B cell (primary cell): ENCODE measurements at places on chromosomes 7 and 10. TPM values are rescaled to one million over a fixed set of nuclear protein-coding genes. Genes with fewer than 3 reads are reported as not detected.

TMEM213 gene
- not detected in 2 replicates for total RNA-seq

FOXI2 gene
- not detected in 2 replicates for total RNA-seq

INSYN2A gene
- not detected in 2 replicates for total RNA-seq

ASIC3 gene
- total RNA-seq, result 2.9 and 4.8 TPM in 2 replicates

GJD4 gene
- total RNA-seq, result not detected in 2 replicates

- no peaks in the 10 kb centered on the region for H3K27me3 ChIP-seq
- no peak overlapping the region for H3K27ac ChIP-seq
- DNase-seq, result no peak
- H3K36me3 ChIP-seq, result no peaks in the 10 kb centered on the region
- H3K4me1 ChIP-seq, result no peaks in the 10 kb centered on the region
- no peak overlapping the region for H3K4me3 ChIP-seq
Observed at GRCh38 chr10:31623466-31623865, 304.4 kb downstream of the ZEB1 start.

XRCC2 gene
- total RNA-seq, result 1.2 and 1.5 TPM in 2 replicates

DNA sequence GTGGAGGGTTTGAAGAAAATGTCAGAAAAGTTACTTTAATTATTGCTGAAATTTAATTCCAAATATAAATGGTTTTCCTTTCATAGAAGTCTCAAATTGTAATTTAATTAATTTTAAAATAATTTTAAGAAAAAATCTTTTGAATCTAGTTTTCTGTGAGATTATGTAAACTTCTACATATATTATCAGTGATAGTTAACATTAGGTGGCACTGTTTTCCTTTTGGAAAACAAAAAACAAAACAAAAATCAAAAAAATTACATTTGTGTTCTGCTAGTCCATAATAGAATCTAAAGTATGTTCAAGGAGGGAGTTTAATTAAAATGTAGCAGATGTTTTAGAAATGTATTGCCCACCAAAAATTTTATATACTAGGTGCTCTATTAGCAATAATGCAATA lies 1456.7 kb downstream of the REEP3 start:
- no peak for DNase-seq
- H3K4me3 ChIP-seq, result no peak overlapping the region
- no peak overlapping the region for H3K27ac ChIP-seq
- H3K27me3 ChIP-seq, result no peaks in the 10 kb centered on the region

DNA sequence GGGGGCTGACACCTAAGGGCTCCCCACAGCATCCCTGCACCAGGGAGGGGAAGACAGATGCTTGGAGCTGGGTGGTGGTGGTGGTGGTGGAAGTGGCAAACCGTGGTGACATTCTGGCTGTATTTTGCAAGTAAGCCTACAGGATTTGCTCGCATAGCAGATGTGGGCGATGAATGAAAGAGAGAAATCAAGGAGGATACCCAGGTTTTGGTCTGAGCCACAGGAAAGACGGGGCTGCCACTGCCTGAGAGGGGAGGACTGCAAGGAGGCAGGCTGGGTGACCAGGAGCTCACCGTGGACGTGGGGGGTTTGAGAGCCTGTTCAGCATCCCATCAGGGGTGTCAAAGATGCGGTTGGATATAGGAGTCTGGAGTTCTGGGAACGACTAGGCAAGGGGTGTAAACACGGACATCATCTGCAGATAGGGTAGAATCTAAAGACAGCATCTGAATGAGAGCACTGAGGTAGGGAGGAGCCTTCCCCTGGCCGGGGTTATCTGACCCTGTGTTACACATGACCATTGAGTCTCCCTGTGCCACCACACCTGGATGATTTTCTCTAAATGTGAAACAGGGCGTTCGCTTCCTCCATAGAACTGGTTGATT lies 49.7 kb downstream of the TSPAN15 start:
- no peaks in the 10 kb centered on the region for H3K4me1 ChIP-seq
- no peak for DNase-seq
- H3K27me3 ChIP-seq, result no peaks in the 10 kb centered on the region
- no peak overlapping the region for H3K27ac ChIP-seq

- no peaks in the 10 kb centered on the region for H3K27me3 ChIP-seq
- H3K27ac ChIP-seq, result no peak overlapping the region
- no peak for DNase-seq
- H3K36me3 ChIP-seq, result no peaks in the 10 kb centered on the region
- H3K4me3 ChIP-seq, result no peak overlapping the region
- no peaks in the 10 kb centered on the region for H3K4me1 ChIP-seq
Observed at GRCh38 chr7:34750209-34750608, 92.2 kb downstream of the NPSR1 start.

DNA sequence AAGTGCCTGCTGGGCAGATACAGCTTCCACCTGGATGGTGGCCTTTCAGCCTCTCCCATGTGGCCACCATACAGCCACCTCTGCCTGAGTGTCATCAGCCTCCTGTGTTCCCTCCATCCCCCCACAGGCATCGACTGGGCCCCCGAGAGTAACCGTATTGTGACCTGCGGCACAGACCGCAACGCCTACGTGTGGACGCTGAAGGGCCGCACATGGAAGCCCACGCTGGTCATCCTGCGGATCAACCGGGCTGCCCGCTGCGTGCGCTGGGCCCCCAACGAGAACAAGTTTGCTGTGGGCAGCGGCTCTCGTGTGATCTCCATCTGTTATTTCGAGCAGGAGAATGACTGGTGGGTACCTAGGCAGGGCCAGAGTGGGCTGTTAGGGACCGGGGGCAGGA lies 13.4 kb downstream of the ARPC1B start:
- no peak overlapping the region for H3K27ac ChIP-seq
- H3K27me3 ChIP-seq, result no peaks in the 10 kb centered on the region
- DNase-seq, result no peak
- H3K4me1 ChIP-seq, result peaks cover 34% of the 10 kb centered on the region
- no peaks in the 10 kb centered on the region for H3K36me3 ChIP-seq
- H3K4me3 ChIP-seq, result no peak overlapping the region

- DNase-seq, result no peak
- H3K27me3 ChIP-seq, result no peaks in the 10 kb centered on the region
- no peaks in the 10 kb centered on the region for H3K4me1 ChIP-seq
- H3K27ac ChIP-seq, result no peak overlapping the region
Observed at GRCh38 chr7:76071316-76072242, 23.7 kb downstream of the MDH2 start.

GRCh38 chr7:5139998-5140397 lies 50.0 kb upstream of the WIPI2 start:
- DNase-seq, result peak; percentile 45
- H3K36me3 ChIP-seq, result no peaks in the 10 kb centered on the region
- H3K27me3 ChIP-seq, result no peaks in the 10 kb centered on the region

GRCh38 chr7:31979690-31980330 lies 90.4 kb downstream of the PDE1C start:
- no peak overlapping the region for H3K4me3 ChIP-seq
- no peak for DNase-seq
- H3K36me3 ChIP-seq, result no peaks in the 10 kb centered on the region
- H3K27me3 ChIP-seq, result no peaks in the 10 kb centered on the region
- no peaks in the 10 kb centered on the region for H3K4me1 ChIP-seq

ZNF485 gene
- 8.4 and 9.5 TPM in 2 replicates for total RNA-seq

DNA sequence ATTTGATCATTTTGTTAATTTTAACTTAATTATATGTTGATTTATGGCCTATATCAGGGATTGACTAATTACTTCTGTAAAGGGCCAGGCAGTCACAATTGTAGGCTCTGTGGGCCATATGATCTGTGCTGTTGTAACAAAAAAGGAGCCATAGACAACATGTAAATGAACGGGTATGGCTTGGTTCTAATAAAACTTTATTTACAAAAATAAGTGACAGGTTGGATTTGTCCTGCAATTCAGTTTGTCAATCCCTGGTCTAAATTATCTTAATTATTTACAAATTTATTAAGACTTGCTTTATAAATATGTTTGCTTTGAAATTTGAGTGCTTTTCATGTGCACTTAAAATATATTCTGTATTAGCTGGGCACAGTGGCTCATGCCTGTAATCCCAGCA lies 2.9 kb upstream of the HK1 start:
- no peaks in the 10 kb centered on the region for H3K27me3 ChIP-seq
- no peaks in the 10 kb centered on the region for H3K36me3 ChIP-seq
- no peak for DNase-seq
- peaks cover 16% of the 10 kb centered on the region for H3K4me1 ChIP-seq
- no peak overlapping the region for H3K4me3 ChIP-seq
- H3K27ac ChIP-seq, result no peak overlapping the region

- H3K27ac ChIP-seq, result no peak overlapping the region
- no peak overlapping the region for H3K4me3 ChIP-seq
- no peak for DNase-seq
- H3K4me1 ChIP-seq, result peaks cover 11% of the 10 kb centered on the region
- peaks cover 8% of the 10 kb centered on the region for H3K36me3 ChIP-seq
- H3K27me3 ChIP-seq, result no peaks in the 10 kb centered on the region
Observed at GRCh38 chr10:95237376-95238170, 43.5 kb downstream of the ACSM6 start.

- no peak overlapping the region for H3K27ac ChIP-seq
- H3K27me3 ChIP-seq, result peaks cover 13% of the 10 kb centered on the region
- no peak overlapping the region for H3K4me3 ChIP-seq
- no peak for DNase-seq
- H3K36me3 ChIP-seq, result no peaks in the 10 kb centered on the region
- H3K4me1 ChIP-seq, result peaks cover 14% of the 10 kb centered on the region
Observed at GRCh38 chr7:73626814-73627213, 2.5 kb upstream of the MLXIPL start.

CALHM1 gene
- 0.34 and 0.41 TPM in 2 replicates for total RNA-seq

DNA sequence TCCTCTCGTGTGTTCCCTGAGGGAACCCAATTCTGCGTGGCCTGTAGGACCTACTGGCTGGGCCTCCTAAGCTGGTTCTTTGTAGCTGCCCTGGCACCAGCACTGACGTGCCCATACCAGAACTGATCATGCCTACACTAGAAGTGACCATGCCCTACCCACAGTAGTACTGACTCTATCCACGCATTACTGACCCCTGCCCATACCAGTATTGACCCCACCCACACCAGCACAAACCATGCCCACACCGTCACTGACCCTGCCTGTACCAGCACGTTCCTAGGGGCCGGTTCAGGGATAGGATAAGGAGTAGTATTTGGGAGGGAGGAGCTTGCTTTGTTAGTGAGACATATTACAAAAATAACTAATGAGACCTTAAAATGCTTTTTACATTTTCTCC lies 88.0 kb downstream of the DOCK1 start:
- H3K4me3 ChIP-seq, result no peak overlapping the region
- no peaks in the 10 kb centered on the region for H3K4me1 ChIP-seq
- H3K36me3 ChIP-seq, result no peaks in the 10 kb centered on the region

PTPRN2 gene
- 1.5 and 2.0 TPM in 2 replicates for total RNA-seq

LIPN gene
- total RNA-seq, result not detected in 2 replicates

DNA sequence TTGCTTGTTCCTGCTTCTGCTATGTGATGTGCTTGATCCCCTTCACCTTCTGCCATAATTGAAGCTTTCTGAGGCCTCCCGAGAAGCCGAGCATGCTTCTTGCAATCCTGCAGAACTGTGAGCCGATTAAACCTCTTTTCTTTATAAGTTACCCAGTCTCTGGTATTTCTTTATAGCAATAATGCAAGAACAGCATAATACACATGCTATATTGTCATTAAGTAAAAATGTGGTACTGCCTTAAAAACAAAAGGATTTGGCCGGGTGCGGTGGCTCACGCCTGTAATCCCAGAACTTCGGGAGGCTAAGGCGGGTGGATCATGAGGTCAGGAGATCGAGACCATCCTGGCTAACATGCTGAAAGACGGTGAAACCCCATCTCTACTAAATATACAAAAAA lies 59.6 kb upstream of the ANAPC16 start:
- H3K36me3 ChIP-seq, result peaks cover 23% of the 10 kb centered on the region
- no peaks in the 10 kb centered on the region for H3K27me3 ChIP-seq
- no peak for DNase-seq
- H3K27ac ChIP-seq, result no peak overlapping the region
- no peaks in the 10 kb centered on the region for H3K4me1 ChIP-seq
- H3K4me3 ChIP-seq, result no peak overlapping the region

- no peak overlapping the region for H3K27ac ChIP-seq
- no peak for DNase-seq
- no peak overlapping the region for H3K4me3 ChIP-seq
- H3K27me3 ChIP-seq, result no peaks in the 10 kb centered on the region
- H3K4me1 ChIP-seq, result no peaks in the 10 kb centered on the region
Observed at GRCh38 chr10:63726867-63727266, 205.7 kb downstream of the REEP3 start.

IFIT5 gene
- 23.2 and 25.0 TPM in 2 replicates for total RNA-seq

SYPL1 gene
- 126 and 130 TPM in 2 replicates for total RNA-seq

DNA sequence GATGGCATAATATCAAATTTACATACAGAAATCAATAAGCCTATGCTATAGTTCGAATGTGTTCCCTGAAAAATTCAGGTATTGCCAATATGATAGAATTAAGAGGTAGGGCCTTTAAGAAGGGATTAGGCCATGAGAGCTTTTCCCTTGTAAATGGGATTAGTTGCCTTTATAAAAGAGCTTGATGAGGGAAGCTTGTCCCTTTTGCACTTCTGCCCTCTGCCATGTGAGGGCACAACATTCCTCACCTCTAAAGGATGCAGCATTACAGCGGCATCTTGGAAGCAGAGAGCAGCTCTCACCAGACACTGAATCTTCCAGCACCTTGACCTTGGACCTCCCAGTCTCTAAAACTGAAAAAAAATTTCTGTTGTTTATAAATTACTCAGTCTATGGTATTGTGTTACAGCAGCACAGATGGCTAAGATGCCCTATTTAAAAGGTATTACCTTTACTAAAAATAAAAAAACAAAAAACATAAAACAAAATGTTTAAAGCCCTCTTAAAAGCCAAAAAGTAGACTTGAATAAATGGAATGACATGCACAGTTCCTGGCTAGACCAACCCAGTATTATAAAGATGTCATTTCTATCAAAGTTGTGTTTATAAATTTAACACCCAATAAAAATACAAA lies 909.6 kb downstream of the REEP3 start:
- H3K4me1 ChIP-seq, result no peaks in the 10 kb centered on the region
- H3K27me3 ChIP-seq, result no peaks in the 10 kb centered on the region
- H3K27ac ChIP-seq, result no peak overlapping the region

DNA sequence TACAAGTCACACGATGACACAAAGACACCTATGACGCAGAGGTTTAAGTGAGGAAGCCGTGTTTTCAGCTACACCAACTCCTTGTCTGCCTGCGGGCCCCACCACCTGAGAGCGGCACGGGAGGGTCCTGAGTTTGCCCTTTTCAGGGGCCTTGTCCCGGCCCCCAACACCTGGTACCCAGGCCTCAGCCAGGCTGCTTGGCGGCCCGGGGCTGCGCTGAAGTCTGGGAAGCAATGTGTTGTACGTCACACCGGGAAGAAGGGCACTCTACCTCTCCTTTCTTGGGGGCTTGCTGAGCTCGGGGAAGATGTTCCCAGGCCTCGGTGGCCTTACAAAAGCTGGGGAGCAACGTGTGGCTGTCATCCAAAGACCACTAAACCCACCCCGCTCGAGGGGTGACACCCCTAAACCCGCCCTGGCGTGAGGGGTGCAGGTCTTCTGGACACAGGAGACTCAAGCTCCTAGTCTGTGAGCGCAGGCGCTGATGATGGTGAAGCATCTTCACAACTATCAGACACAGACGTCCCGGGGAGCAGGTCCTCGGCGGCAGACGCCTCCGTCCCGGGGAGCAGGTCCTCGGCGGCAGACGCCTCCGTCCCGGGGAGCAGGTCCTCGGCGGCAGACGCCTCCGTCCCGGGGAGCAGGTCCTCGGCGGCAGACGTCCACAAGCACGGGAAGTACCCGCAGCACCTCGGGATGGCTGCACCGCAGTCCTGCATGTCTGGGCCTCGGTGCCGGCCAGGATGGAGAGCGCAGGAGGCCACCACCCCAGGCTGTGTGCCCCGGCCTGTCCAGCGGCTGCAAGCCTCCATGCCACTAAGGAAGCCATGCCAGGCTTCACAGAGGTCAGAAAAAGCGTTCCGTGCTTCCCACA lies 15.4 kb downstream of the CFAP46 start:
- H3K27ac ChIP-seq, result no peak overlapping the region
- DNase-seq, result no peak
- H3K4me1 ChIP-seq, result peaks cover 3% of the 10 kb centered on the region

MINDY3 gene
- total RNA-seq, result 29.3 and 31.9 TPM in 2 replicates
